ENCODE measurements at places on chromosomes 7 and 10. TPM values are rescaled to one million over a fixed set of nuclear protein-coding genes. Genes with fewer than 3 reads are reported as not detected.

DNA sequence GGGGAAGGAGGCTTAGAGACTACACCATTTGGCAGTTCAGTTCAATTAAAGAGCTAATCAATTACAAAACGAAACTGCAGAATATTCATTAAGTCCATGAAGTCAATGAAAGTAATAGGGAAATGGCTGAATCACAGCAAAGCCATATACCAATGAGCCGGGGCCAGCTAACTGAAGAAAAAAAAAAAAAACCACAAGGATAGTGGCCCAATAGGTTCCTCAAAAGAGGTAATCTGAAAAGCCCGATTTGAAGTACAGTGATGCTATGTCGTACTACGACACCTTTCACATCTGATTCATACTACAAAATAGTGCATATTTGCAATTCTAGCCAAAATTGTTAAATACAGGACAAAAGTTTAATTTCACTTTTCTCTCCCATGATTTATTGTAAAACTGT is 2.5 kb downstream of the ARHGAP12 start:
- no peak for DNase-seq

DNA sequence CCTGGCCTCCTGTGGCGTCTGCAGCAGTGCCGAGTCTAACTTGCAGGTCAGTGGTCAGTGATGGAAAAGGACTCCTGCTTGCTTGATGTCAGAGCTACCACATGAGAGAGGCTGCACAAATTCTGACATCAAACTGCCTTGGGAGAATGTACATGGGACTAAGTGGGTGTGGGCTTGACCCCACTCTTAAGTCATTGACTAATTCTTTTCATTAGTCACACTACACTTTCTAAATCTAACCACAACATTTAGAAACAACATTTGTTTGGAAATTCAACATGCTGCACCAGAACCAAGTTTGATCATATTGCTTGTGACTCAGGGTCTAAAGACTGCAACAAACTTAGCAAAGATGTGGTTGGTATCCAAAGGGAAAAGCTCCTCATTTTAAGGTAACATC is 24.4 kb upstream of the CDC14C start:
- no peak for DNase-seq

- DNase-seq: no peak
Measured at GRCh38 chr7:121544726-121545125, 148.6 kb upstream of the FAM3C start.

- no peak for DNase-seq
Measured at GRCh38 chr7:106089647-106090046, 22.5 kb downstream of the SYPL1 start.

DNA sequence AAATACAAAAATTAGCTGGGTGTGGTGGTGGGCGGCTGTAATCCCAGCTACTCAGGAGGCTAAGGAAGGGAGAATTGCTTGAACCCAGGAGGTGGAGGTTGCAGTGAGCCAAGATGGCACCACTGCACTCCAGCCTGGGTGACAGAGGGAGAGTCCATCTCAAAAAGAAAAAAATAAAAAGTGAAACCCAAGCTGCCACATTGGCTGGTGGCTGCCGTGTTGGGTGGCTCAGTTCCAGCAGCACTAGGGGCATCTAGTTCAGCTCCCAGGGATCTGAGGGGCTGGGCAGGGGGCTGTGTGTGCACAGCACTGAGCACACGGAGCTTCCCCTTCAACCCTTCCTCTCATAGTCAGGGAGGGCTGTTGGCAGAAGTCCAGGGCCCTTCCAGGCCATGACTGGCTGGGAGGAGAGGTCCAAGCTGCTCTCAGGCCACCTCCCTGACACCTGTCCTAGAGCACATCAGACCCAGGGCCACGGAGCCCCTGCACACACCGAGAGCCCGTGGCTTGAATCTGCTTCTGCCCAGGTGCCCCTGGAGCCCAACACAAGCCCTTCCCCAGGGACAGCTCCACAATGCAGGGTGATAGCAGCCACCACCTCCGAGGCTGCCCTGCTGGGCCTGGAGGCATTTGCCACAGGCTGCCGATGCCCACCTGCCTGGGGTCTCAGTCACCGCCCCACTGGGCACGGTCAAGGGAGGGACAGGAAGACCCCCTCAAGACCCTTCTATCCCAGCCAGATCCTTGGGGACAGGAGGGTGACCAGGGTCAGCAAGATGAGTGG is 47.3 kb downstream of the YKT6 start:
- DNase-seq: no peak

GRCh38 chr7:24836084-24836483 is 78.8 kb upstream of the GSDME start:
- no peak for DNase-seq

- no peak for DNase-seq
Measured at GRCh38 chr7:51045319-51046102, 262.8 kb upstream of the GRB10 start.

DNA sequence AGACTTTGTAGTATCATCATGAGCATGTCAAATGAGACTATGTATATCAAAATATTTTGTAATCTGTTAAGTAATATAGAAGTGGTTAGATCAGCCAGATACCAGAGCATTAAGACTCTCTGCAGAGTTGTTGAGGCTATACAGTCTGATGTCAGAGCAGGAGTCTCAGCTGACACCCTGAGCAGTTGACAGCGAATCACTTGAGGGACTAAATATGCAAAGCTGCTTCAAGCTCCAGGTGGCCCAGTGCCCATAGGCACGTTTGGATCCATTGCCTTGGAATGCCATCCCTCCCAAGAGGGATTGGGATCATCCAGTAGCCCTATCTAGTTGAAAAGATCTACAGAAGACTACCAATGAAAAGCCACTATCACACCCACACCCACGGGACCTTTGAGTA is 210.2 kb downstream of the TAX1BP1 start:
- no peak for DNase-seq

GRCh38 chr7:137834552-137834951 is 12.2 kb downstream of the DGKI start:
- no peak for DNase-seq

GRCh38 chr10:103804871-103805270 is 50.5 kb downstream of the SH3PXD2A start:
- no peak for DNase-seq

GRCh38 chr10:61464461-61465170 is 11.4 kb upstream of the TMEM26 start:
- no peak for DNase-seq

DNA sequence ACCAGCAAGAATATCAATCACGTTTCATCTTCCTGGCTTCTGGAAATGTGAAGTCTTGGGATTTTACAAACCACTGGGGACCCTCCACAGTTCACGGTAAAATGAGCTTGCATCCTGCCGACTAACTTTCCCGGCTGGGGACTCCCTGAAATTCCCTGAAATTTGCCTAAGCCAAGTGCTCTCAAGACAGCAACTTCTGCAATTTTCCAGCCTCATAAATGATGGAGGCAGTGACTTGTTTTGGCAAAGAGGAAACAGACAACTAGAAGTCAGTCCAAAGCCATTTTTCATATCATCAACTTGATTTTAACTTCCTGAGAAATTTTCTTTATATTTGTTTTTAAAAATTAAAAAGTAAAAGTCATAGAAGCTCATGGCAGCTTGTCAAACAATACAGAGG is 212.3 kb downstream of the FANK1 start:
- no peak for DNase-seq

GRCh38 chr10:59847888-59848287 is 58.5 kb downstream of the CCDC6 start:
- DNase-seq: no peak

DNA sequence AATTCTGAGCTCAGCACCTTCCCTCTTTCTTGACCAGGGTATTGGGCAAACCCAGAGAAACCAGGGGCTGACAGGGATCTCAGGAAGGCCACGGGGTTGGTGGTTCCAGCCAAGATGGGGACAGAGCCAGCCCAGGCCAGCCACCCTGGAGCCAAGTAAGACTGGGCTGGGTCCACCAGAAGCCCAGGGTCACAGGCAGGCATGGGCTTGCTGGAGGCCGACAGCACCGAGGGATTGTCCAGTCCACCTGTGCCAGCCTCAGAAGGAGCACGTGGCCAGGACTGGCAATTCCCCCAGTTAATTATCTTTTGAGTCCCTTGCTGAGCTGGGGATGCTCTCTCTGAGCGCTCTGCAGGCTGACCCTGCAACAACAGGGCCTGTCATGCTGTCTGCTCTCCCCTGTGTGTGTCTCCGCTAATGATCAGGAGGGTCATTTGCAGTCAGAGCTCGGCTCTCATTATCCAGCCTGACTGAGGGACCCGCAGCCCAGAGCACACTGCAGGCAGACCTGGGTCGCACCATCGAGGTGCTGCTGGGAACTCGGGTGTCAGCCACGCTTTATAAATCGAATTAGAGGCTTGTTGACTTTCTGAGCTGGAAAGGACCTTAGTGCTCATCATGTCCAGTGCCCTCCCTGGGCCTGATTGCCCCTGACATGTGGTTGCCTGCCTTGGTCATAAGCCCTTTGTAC is 69.5 kb upstream of the PPIF start:
- DNase-seq: no peak

- DNase-seq: no peak
Measured at GRCh38 chr10:110612087-110612486, 32.0 kb upstream of the RBM20 start.

- no peak for DNase-seq
Measured at GRCh38 chr10:78349911-78350663, 316.4 kb downstream of the RPS24 start.

DNA sequence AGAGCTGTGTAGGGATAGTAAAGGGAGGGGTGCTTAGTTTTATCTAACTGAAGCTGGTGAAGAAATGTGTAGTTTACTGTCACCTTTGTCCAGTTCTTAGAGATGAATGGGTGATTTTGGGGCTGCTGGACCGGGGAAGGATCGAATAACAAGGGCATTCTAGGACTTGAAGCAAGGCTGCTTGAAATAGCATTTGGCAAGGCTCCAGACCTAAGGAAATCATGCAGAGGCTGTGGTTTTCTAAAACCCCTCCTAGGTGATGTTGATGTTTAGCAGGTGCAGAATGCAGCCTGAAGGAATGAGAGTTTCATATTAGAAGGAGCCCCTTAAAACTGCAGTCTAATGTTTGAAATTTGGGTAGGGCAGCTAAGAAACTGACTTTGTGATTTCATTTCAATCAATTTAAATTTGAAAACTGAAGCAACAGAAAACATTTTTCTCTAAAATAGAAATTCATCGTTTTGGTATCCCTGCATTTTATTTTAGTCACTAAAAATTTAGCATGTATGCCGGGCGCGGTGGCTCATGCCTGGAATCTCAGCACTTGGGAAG is 68.5 kb downstream of the TET1 start:
- no peak for DNase-seq

DNA sequence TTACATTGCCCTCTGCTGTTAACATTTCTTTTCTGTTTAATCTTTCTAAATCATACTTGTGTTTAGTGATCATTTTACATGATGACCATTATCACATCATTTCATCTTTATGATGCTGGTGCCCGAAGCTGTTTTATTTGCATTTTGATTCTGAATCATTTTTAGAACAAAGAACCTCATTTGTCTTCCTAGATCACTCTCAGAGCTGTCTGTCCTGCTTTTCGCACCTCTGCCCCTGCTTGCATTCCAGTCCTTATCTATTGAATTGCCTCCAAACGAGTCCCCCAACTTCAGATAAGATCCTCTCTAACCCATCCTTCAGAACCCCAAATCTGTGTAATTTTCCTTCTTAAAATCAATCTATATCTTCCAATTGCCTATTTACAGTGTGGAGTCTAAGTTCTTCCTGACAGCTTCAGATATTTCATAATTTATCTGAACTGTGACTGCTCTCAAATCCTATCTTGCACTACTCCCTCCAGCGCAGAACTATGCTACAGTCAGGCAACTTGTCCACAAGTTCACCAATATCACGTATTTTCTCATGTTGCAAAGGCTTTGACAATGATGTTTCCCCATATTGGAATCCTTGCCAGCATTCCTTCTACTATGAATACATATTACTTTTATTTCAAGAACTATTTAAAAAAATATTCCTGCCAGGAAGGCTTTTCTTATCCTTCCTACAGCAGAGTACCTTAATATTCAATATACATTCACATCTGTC is 346.5 kb upstream of the CACNA2D1 start:
- DNase-seq: no peak

DNA sequence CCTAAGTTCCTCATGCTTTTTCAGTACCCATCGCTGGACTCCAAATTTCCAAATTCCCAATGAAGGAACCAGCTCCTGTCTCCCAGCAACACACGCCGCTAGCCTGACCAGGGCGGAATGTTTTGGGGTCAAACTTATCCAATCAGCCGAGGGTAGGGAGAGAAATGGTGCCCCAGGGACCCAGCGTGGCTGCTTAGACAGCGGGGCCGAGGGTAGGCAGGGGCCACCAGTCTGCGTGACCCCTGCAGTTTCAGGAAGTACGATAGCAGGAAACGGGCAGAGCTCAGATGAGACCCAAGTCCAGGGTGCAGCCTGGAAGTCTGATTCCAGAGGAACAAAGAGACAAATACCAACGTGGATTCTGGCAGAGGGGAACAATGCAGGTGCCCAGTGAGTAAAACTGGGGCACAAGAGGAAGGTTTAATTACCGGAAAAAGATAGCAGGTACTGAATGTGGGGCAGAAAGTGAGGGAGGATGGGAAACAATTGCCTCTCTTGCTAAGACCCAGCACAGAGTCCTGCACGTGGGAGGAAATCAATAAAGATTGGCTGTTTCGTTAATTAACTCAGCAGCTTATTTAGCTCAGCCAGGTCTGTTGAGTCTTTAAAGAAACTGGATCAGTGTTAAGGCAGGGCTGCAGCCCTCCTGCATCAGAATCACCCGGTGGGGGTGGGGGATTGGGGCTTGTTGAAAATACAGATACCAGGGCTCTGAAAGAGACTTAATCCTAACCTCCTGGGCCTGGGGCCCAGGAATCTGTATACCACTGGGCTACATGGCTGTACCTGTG is 50.4 kb upstream of the NFE2L3 start:
- no peak for DNase-seq

DNA sequence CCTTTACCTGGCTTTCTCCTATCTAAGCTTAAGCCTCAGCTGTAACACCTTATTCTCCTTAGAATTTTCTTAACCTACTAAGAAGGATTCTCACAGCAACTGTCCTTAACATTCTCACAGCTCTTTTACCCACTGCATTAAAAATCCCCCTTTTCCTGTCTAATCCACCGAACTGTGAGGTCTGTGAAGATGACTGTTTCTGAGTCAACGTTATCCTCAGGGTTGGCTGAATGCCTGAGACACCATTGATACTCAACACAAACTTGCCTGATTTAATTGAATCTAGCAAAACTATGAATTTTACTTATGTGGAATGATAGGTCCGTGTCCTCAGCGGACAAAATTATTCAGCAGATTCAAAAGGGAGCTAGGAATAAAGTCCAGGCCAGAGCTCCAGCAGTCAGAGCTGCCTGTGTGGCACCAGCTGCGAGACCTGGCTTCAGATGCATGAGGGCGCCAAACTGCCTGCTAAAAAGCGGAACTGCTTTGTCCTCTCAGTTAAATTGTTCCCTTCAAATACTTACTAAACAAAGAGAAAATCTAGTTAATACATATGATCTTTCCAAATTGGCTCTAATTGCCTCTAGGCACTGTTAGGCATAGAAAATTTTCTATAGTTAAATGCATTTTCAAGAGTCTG is 33.4 kb upstream of the VWDE start:
- DNase-seq: no peak

Gene PDE1C
- total RNA-seq: 12.1 TPM

Gene SCD
- total RNA-seq: 16.7 TPM

Gene ANXA8
- total RNA-seq: not detected

Gene PDSS1
- total RNA-seq: 5.4 TPM

Gene POLR2J2
- total RNA-seq: 14.3 TPM

Gene PTPRN2
- 2.2 TPM for total RNA-seq

Gene TCF7L2
- 50.5 TPM for total RNA-seq

Gene GPR15LG
- total RNA-seq: not detected

Gene AP4M1
- 22.3 TPM for total RNA-seq

Gene CALML5
- total RNA-seq: not detected

Gene SFXN2
- total RNA-seq: 18.3 TPM

Gene UBTD1
- 20.4 TPM for total RNA-seq

Gene EEPD1
- 14.6 TPM for total RNA-seq

Data from thoracic aorta (tissue), 2 donors.